ENCODE measurements at places on chromosomes 12 and 14.

- peak; percentile 62 for DNase-seq
Observed at GRCh38 chr14:73795974-73796373, 55.7 kb upstream of the PTGR2 start.

GRCh38 chr12:11071414-11071813, 9.3 kb upstream of the TAS2R46 start:
- no peak for DNase-seq

GRCh38 chr14:94368243-94368590, 20.2 kb downstream of the SERPINA1 start:
- no peak for DNase-seq

- no peak for DNase-seq
Observed at GRCh38 chr12:94760786-94761185, 110.4 kb upstream of the TMCC3 start.

DNA sequence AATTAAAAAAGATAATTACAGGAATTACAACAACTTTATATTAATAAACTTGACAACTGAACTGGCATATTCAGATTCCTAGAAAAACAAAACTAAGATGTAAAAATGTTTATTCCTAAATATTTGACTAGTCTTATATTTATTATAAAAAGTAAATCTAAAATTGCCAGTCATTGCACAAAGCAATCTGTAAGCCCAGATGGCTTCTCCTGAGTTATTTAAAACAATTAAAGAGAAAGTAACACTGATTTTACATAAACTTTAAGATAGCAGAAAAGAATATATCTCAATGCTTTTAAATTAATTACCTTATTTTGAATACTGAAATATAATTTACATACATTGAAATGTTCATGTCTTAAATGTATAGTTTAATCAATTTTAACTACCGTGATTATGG, 434.1 kb upstream of the RPL10L start:
- DNase-seq: no peak

DNA sequence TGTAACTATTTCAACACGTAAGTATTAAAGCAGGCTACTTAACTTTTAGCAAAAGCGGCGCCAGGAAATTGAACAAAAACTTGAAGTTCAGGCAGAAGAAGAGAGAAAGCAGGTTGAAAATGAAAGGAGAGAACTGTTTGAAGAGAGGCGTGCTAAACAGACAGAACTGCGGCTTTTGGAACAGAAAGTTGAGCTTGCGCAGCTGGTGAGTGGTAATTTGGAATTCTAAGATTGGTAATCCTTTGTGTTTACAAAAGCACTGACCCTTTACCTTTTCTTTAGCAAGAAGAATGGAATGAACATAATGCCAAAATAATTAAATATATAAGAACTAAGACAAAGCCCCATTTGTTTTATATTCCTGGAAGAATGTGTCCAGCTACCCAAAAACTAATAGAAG, 4.0 kb downstream of the PNN start:
- no peak for DNase-seq

- DNase-seq: no peak
Observed at GRCh38 chr14:77542421-77543239, 44.0 kb upstream of the ISM2 start.

Measured in GM03348 (cell line).